ENCODE measurements at places on chromosomes 12 and 14.

DNA sequence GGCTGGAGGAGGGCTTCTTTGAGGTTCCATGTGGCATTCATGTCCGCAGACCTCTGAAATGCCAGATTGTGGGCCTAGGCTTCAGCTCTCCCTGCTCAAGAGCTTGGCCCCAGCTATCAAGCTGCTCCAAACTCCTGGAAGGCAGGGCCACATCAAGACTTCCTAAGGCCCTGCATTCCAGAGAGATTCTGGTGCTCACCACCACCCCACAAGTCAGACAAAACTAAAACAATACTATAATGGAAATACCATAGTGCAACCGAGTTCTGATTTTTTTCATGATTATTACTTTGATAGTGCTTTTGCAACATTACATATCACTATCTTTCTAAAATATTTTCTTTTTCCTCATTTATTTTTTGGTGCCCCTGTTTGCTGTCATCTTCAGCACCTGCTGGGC lies 86.3 kb downstream of the CALM1 start:
- no peak for DNase-seq

- no peak for DNase-seq
Measured at GRCh38 chr12:96454396-96454795, 35.0 kb upstream of the CFAP54 start.

GRCh38 chr12:132289356-132290202 lies 39.8 kb downstream of the GALNT9 start:
- DNase-seq, result no peak

DNA sequence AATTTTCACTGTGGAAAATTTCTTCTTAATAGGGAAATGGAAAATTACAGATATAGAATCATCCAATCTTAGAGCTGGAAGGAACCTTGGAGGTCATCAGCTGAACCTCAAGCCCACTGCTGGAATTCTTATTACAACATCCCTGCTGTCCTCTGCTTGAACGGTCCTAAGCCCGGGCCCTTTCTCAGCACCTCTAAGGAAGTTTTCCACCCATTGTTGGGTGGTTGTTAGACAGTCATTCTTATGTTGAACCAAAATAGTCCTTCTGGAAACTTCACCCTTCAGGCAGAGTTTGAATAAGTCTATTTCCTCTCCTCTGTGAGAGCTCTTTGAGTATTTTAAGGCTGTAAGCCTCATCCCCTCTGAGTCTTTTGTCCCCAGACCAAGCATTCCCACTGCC lies 70.7 kb downstream of the ZFP36L1 start:
- no peak for DNase-seq

- DNase-seq, result no peak
Measured at GRCh38 chr12:60070552-60070951, 474.7 kb downstream of the SLC16A7 start.
